ENCODE measurements at places on chromosomes 3 and 15.

DNA sequence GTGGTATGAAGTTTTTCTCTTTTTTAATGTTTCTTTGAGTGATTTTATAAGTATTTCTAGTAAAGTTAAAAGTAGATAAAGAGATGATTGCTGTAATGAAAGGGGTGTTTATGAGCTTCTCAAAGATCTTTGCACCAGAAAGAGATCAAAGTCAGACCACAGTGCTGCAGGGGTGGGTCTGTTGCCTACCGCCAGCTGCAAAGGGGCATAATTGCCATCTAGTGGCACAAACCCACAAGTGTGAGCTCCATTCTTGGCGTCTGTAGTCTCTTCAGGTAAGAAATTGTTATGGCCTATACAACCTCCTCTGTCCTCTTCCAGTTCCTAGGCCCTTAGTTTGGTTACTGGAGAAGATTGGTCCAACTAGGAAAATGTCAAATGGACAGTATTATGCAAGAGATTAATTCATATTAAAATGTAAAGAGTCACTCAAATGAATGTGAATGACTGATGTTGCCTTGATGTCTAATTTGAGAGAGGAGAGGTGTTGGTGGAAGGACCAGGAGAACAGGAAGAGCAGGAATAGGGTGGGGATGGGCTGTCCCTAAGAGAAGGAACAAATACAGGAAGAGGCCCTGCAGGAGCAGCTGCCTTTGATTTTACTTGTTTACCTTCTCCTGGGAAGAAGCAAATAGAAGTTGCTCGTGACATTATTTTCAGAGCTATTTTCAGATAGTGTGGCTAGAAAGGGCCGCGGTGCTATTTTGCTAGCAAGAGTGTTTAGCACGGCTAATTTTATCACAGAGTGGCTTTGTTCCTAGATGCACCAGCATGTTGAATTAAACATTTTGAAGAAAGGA, 53.0 kb upstream of the GSK3B start:
- H3K36me3 ChIP-seq = no peaks in the 10 kb centered on the region
- peaks cover 2% of the 10 kb centered on the region for H3K27me3 ChIP-seq
- peaks cover 21% of the 10 kb centered on the region for H3K4me1 ChIP-seq
- peak overlapping the region; percentile 30 for H3K27ac ChIP-seq
- DNase-seq = no peak

DNA sequence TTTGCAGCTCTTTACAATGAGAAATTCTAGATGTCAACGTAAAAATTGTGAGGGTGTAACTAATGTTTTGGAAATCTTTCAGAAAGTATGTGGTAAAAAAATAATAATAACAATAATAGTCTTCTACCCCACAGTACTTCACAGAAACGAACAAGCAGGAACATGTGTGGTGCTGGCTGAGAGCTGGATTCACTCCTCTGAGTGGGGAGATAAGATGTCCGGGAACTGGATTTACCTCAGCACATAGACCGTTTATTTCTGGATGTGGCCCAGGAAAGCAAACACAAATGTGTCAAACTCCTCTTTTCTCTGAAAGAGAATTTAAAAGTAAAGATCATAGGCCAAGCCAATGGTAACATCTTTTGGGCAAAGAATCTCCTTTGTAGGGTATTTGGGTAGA, 103.4 kb downstream of the SLC49A4 start:
- no peak overlapping the region for H3K27ac ChIP-seq
- peaks cover 5% of the 10 kb centered on the region for H3K4me1 ChIP-seq
- no peak for DNase-seq
- no peaks in the 10 kb centered on the region for H3K27me3 ChIP-seq
- no peak overlapping the region for H3K4me3 ChIP-seq
- H3K36me3 ChIP-seq = no peaks in the 10 kb centered on the region

- DNase-seq = no peak
- H3K27ac ChIP-seq = peak within 1 kb of the TSS; percentile 49
- no peaks in the 10 kb centered on the region for H3K36me3 ChIP-seq
- peaks cover 3% of the 10 kb centered on the region for H3K27me3 ChIP-seq
These were observed at the start of gene LIPH for GRCh38 chr3:185552358-185552877. LIPH (minus strand) TSS chr3:185552588; CDS start chr3:185552471, 117 bp downstream.

GRCh38 chr3:31174079-31174478, 279.6 kb upstream of the GADL1 start:
- peaks cover 4% of the 10 kb centered on the region for H3K27me3 ChIP-seq
- H3K4me3 ChIP-seq = no peak overlapping the region
- no peak overlapping the region for H3K27ac ChIP-seq
- DNase-seq = no peak
- no peaks in the 10 kb centered on the region for H3K36me3 ChIP-seq

DNA sequence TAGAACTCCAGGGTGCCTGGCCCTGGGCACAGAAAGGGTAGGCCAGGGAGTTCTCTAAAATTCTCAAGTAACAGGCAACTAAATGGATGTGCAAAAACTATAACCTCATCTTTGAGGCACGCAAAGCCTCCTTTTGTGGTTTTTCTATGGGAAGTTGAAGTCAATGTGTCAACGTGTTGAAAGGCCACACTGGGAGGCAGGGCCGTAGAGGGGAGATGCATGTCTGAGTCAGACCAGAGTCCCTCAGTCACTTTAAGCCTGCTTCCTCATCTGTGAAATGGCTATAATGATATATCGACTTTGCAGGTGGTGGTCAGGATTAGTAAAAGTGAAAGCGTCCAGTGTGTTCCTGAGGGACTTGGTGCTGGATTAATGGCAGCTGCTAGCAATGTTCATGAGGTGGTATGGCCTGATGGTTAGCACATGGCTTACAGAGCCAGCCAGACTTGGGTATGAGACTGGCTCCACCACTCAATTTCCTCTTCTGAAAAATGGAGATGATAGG, 17.0 kb downstream of the TGM5 start:
- no peak for DNase-seq
- no peak overlapping the region for H3K27ac ChIP-seq
- peaks cover 8% of the 10 kb centered on the region for H3K4me1 ChIP-seq
- H3K36me3 ChIP-seq = peaks cover 4% of the 10 kb centered on the region
- no peak overlapping the region for H3K4me3 ChIP-seq

DNA sequence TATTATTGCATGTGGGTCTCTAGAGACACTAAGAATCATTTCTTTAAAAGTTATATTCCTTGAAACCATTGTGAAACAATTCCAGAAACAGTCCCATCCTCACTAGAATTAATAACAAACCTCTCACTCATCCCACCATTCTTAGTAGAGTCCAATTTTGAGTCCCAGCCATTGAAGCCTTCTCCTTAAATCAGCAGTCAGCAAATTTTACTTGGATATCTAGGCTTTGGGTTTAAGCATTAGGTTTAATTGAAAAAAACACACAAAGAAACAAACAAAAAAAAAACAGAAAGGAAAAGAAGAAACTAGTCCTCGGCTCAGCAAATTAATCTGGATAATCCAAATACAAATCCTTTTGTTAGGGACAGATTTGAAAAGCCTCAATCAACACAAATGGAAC, 109.3 kb downstream of the LRRC3B start:
- no peak overlapping the region for H3K4me3 ChIP-seq
- H3K27me3 ChIP-seq = no peaks in the 10 kb centered on the region
- no peaks in the 10 kb centered on the region for H3K36me3 ChIP-seq
- no peaks in the 10 kb centered on the region for H3K4me1 ChIP-seq

DNA sequence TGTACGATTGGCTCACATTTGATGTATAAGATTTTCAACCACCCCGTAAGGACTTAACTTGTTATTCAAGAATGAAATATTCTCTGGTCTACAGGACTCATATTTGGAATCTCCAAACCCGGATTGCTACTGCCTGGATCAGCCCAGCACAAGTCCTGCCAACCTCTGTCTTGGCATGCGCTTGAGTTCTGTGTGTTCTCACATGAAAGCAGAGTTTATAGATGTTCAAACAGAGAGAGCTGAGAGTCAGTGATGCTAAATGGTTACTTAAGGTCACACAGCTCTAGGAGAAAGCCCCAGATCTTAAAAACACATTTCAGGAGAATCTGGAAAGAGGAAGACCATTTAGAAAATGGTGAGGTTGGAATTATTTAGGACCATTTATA, 268.0 kb upstream of the TBL1XR1 start:
- H3K27ac ChIP-seq = no peak overlapping the region
- no peak for DNase-seq
- peaks cover 2% of the 10 kb centered on the region for H3K27me3 ChIP-seq
- H3K4me3 ChIP-seq = no peak overlapping the region

DNA sequence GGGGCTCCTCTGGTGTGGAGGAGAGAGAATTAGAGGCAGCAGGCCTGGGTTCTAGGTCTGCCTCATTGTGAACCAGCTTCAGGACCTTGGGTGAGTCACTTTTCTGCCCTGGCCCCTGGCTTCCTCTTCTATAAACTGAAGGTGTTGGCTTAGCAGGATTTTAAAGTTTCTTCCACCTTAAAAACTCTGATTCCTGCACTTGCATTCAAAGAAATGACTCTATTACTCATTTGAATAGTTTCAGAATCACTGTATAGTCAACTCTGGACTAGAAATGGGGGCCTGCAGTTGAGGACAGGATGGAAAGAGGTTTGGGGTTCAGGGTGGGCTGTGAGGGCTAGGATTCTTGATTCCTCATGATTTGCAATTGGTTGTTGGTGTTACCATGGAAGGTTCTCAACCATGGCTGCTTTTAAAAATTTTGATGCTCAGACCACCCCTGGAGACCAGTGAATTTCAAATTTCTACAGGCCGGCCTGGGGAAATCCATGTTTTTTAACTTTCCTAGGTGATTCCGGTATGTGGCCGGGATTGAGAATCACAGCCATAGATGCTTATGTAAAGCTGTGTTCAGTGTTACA, 19.9 kb downstream of the SMAD3 start:
- H3K27me3 ChIP-seq = no peaks in the 10 kb centered on the region
- H3K27ac ChIP-seq = no peak overlapping the region
- peaks cover 5% of the 10 kb centered on the region for H3K36me3 ChIP-seq
- H3K4me3 ChIP-seq = no peak overlapping the region
- H3K4me1 ChIP-seq = peaks cover 7% of the 10 kb centered on the region

GRCh38 chr3:128496602-128497304, 3.8 kb upstream of the GATA2 start:
- peak; percentile 51 for DNase-seq
- peak overlapping the region; percentile 77 for H3K4me3 ChIP-seq
- peaks cover 28% of the 10 kb centered on the region for H3K27me3 ChIP-seq

- no peaks in the 10 kb centered on the region for H3K36me3 ChIP-seq
- peaks cover 1% of the 10 kb centered on the region for H3K27me3 ChIP-seq
- H3K4me1 ChIP-seq = no peaks in the 10 kb centered on the region
- H3K4me3 ChIP-seq = no peak overlapping the region
- no peak for DNase-seq
These were observed 183.8 kb upstream of the KCNMB2 start for GRCh38 chr3:178352326-178353005.

DNA sequence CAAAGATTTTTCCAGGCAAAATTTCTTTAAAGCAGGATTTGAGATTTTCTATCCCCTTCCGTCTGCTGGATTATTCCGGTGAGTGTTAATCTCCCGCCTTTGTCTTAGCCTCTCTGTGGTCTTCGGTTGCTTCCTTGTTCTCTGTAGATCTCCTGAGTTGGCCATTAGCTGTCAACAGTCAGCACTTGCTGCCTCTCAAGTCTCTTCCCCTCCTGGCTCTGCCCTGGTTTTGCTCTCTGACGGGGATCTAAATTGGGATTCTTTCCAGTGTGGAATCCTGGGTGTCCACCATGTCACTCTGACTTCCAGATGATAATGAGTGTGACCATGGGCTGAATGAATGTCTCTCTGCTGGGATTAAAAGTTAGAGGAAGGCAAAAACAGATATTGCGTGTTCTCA, 121.5 kb downstream of the IGF1R start:
- no peak overlapping the region for H3K4me3 ChIP-seq
- H3K27ac ChIP-seq = peak overlapping the region; percentile 10
- peaks cover 54% of the 10 kb centered on the region for H3K4me1 ChIP-seq

- DNase-seq = no peak
- H3K4me1 ChIP-seq = no peaks in the 10 kb centered on the region
- no peaks in the 10 kb centered on the region for H3K27me3 ChIP-seq
- H3K4me3 ChIP-seq = no peak overlapping the region
- no peak overlapping the region for H3K27ac ChIP-seq
- H3K36me3 ChIP-seq = no peaks in the 10 kb centered on the region
These were observed 655.2 kb downstream of the RBMS3 start for GRCh38 chr3:29936054-29936453.

- no peaks in the 10 kb centered on the region for H3K27me3 ChIP-seq
- no peak overlapping the region for H3K4me3 ChIP-seq
- no peak overlapping the region for H3K27ac ChIP-seq
- no peaks in the 10 kb centered on the region for H3K36me3 ChIP-seq
- DNase-seq = no peak
These were observed 36.8 kb upstream of the TNFSF10 start for GRCh38 chr3:172560026-172560425.

- no peak overlapping the region for H3K4me3 ChIP-seq
- no peak overlapping the region for H3K27ac ChIP-seq
- H3K36me3 ChIP-seq = no peaks in the 10 kb centered on the region
- H3K27me3 ChIP-seq = no peaks in the 10 kb centered on the region
- no peak for DNase-seq
- H3K4me1 ChIP-seq = no peaks in the 10 kb centered on the region
These were observed 159.3 kb downstream of the IL1RAP start for GRCh38 chr3:190673148-190673547.

GRCh38 chr3:11574981-11575669, 68.6 kb downstream of the VGLL4 start:
- H3K4me1 ChIP-seq = peaks cover 20% of the 10 kb centered on the region
- H3K4me3 ChIP-seq = no peak overlapping the region
- H3K27me3 ChIP-seq = peaks cover 17% of the 10 kb centered on the region
- DNase-seq = no peak
- no peak overlapping the region for H3K27ac ChIP-seq

DNA sequence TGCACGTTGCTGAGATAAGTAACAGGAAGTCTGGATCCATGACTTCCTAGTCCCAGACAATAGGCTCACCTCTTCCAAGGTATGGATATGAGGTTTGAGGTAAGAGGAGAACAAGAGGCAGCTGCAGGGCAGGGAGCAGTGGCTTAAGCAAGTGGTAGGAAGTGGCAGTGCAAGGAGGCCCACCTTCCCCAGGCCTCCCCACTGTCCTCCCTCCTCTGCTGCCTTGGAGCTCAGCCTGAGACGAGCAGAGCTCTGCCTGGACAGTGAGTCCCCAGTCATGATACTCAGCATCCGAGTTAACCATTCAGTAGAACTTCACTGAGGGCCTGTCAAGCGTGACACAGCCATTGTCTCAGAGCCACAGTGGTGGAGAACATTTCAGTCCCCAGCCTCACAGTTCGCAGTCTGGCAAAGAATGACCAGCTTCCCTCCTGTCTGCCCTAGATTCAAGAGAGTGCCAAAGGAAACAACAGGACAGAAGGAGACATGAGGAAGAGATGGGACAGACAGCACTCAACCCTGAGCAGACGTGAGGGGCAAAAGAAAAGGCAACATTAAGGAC, 41.4 kb upstream of the BOC start:
- no peaks in the 10 kb centered on the region for H3K27me3 ChIP-seq
- no peaks in the 10 kb centered on the region for H3K36me3 ChIP-seq
- peak; percentile 12 for DNase-seq
- H3K27ac ChIP-seq = peak overlapping the region; percentile 61

- no peak overlapping the region for H3K27ac ChIP-seq
- no peaks in the 10 kb centered on the region for H3K4me1 ChIP-seq
- H3K4me3 ChIP-seq = no peak overlapping the region
- peaks cover 2% of the 10 kb centered on the region for H3K27me3 ChIP-seq
- no peak for DNase-seq
- H3K36me3 ChIP-seq = no peaks in the 10 kb centered on the region
These were observed 257.6 kb upstream of the STT3B start for GRCh38 chr3:31275038-31275572.
